ENCODE measurements at places on chromosomes 7 and 10.

DNA sequence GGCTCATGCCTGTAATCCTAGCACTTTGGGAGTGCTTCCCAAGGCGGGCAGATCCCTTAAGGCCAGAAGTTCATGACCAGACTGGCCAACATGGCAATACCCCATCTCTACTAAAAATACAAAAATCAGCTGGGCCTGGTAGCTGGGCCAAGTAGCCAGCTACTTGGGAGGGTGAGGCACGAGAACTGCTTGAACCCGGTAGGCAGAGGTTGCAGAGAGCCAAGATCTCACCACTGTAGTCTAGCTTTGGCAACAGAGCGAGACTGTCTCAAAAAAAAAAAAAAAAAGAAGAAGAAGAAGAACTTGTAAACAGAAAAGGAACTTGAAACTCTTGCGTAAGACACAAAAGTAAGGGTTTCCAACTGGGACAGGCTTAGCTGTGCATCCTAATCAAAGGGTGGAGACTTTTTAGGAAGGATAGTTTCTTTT, 5.6 kb upstream of the IFIT2 start:
- DNase-seq = no peak

- no peak for DNase-seq
These were observed 39.4 kb upstream of the FOXL3 start for GRCh38 chr7:250523-250922.

GRCh38 chr7:81583090-81583489, 186.8 kb downstream of the HGF start:
- DNase-seq = no peak

- no peak for DNase-seq
These were observed 268.9 kb upstream of the SEMA3C start for GRCh38 chr7:81187753-81188152.

DNA sequence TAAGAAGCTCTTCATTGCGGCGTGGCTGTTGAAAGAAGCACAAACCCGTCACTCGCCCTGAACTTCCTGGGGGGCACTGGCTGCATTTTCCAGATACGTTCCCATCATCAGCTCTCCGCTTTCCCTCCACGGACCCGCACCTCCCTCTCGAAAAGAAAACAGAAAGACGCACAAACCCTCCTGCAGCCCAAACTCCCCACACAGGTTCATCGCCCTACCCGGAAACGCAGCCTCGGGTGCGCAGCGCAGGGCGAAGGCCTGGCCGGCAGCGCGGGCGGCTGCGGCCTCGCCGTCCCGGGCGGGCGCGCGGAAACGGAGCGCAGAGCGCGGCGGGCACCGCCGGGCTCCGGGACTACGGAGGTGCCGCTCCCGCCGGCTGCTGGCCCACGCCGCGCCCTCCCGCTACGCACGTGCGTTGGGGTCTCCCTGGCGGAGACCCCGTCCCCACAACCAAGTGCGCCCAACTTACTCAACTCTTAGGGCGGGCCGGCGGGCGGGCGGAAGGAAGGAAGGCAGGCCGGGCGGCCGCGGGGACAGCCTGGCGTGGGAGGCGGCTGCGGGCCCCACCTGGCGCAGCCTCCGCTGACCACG, 822 bp downstream of the ZNF800 start:
- DNase-seq = peak; percentile 49

DNA sequence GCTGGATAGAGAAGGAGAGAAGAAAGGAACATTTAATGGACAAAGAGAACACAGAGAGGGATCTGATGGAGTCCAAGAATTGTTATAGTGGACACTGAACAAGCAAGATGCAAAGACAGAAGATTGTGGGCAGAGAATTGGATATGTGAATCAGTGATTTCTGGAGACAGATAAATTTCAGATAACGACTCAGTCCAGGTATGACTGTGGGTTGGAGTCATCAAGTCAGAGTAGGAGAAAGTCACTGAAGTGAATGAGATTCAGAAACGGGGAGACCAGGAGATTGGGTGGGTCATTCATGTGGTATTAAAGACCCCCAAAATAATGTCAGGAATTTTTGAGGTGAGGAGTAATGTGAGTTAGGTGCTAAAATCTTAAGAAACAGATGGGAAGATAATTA, 23.0 kb downstream of the ASB4 start:
- no peak for DNase-seq

DNA sequence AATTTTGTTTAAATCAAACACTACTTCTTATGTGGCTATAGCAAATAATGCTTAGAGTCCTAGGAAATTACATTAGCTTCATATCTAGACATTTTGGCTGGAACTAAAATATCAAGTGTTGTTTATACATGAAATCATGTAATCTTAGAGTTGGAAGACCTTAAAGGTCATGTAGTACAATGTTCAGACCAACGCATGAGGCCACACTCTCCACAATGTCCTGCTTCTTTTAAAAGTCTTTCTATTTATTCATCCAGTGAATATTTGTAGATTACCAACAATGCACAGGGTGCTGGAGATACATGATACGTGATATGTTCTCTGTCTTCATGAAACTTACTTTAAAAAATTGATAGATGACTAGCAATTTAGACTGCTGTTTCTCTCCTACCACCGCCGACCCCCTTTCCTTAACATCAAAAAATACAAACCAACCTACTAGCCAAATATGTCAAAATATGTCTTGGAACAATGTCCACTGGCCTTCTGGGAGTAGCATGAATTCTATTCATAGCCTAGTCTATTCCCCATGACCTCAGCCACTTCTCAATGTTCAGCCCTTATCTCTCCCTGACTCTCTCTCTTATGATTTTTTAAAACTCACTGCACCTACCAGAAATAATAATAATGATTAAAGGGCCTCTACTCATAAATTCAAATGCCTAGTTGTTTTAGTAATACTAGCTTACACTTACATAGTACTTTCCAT, 59.5 kb upstream of the CAV2 start:
- no peak for DNase-seq

GRCh38 chr10:3213758-3214515, 41.4 kb upstream of the PITRM1 start:
- DNase-seq = peak; percentile 90

GRCh38 chr7:49771427-49772176, 1.8 kb upstream of the VWC2 start:
- no peak for DNase-seq

GRCh38 chr7:100432053-100432452, 2.4 kb downstream of the MEPCE start:
- DNase-seq = no peak

GRCh38 chr7:70616821-70617220, 515.1 kb upstream of the GALNT17 start:
- no peak for DNase-seq

DNA sequence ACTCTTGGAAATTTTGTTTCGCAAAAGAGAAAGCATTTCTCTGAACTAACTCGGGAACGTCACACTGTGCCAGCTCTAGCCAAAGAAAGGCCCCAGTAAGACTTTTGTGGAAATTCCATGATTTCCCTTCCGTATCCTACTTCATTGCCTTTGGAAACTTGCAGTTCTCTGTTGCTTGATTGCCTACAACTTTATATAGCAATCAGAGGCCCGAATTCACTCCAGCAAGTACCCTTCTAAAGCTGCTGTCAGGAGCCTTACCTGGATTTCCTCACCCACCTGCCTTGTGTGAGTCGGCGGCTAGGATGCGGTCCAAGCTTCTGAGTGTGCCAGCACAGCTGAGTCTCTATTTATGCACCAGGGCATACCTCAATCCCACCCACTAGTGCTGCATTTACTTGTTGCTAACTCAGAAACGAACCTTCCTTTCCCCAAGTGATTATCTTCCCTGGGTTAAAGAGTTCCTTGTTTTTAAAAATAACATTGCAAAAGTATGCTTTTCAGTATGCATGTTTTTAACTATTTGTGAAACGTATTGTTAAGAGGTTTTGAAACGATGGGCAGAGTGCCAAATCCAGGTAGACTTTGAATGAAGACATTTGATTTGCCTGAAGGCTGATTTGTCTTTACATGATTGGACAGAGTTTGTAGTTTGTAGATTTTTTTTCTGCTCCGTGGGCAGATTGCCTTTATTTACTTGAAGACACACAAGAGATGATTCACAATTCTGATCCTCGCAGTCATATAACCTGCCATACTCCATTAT, at the start of gene AGR2:
Gene AGR2 (minus strand): TSS at position 326 of the 766 bp plus-strand sequence. CDS start 3,203 bp downstream, outside the sequence.
- DNase-seq = peak; percentile 12

GRCh38 chr7:97818066-97818663, 54.0 kb downstream of the ASNS start:
- no peak for DNase-seq

DNA sequence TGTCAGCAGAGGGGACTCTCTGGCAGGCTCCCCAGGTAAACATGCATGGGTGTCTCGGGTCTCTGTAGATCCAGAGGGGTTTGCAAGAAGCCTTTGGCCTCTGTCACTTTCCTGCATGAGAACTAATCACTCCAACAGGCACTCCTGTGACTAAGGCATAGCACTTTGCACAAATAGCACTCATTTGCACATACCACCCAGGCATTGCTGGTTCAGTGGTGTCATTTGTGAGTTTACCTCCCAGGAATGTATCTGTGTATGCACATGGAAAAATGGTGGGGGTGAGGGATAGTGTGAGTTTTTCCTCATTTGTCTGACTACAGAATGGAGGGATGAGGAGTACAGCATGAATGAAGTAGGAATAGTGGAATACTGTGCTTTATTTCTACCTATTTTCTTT, 39.5 kb downstream of the CNNM1 start:
- DNase-seq = no peak

- no peak for DNase-seq
These were observed 89.0 kb downstream of the JMJD1C start for GRCh38 chr10:63376560-63377304.

- DNase-seq = no peak
These were observed 2.2 kb downstream of the FGFBP3 start for GRCh38 chr10:91907033-91907594.

- DNase-seq = no peak
These were observed 222.0 kb downstream of the PRPF18 start for GRCh38 chr10:13808556-13809391.

DNA sequence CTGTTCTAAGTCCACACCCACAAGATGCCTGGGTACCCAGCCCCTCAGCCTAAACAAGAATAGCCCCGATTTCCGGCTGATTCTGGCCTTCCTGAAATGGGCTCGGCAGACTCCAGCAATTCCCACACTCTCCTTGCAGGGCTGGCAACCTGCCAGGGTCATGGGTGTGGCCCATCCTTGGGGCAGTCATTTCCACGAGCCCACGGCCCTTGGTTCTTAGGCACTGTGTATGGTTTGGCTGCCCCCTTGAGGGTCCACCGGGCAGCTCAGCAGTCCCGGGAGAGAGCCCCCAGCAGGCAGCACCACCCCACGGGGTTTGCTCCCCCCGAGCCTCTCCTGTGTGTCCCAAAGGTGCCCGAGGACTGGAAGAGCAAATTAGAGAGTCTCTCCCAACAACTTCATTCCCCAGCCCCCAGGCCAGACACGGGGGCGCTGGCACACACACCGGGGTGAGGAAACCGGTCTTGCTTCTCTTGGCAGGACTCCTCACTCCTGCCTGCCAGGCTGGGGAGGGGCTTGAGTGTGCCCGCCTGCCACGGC, 142.2 kb downstream of the EMX2 start:
- DNase-seq = peak; percentile 74

- no peak for DNase-seq
These were observed 5.9 kb downstream of the KCNIP2 start for GRCh38 chr10:101837748-101838147.

DNA sequence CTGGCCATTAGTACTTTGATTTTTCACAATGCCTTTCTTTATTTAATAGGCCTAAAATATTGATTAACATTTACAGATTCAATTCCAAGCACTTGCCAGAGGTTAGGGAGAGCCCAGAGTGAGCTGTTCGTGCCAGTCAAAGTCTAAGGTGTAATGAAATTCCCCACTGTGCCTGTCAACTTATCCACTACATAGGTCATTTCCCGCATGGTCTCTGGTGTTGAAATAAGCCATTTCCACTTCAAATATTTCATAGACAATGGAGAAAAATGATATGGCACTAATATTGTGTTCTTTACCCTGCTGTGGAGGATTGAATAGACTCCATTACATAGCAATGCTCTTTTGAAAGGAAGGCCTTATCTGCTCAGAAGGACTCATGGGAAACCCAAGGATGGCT, 978.1 kb upstream of the CELF2 start:
- DNase-seq = no peak

DNA sequence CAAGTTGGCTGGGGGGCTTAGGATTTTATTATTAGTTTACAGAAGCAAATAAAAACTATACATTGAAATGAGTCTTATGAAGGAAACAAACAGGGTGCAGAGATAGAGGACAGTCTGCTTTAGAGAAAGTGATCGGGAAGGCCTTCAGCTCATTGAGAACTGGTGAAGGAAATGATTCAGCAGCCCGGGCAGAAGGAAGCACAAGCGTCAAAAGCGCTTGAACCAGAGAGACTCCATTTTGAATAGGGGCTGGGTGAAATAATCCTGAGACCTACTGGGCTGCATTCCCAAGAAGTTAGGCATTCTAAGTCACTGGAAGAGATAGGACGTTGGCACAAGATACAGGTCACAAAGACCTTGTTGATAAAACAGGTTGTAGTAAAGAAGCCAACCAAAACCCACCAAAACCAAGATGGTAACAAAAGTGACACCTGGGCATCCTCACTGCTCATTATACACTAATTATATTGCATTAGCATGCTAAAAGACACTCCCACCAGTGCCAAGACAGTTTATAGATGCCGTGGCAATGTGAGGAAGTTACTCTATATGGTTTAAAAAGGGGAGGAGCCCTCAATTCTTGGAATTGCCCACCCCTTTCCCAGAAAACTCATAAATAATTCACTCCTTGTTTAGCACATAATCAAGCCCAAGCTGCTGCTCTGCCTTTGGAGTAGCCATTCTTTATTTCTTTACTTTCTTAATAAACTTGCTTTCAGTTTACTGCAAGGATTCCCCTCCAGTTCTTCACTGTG, 83.1 kb upstream of the MPP7 start:
- no peak for DNase-seq

GRCh38 chr10:128150045-128150493, 23.8 kb upstream of the MKI67 start:
- peak; percentile 88 for DNase-seq

DNA sequence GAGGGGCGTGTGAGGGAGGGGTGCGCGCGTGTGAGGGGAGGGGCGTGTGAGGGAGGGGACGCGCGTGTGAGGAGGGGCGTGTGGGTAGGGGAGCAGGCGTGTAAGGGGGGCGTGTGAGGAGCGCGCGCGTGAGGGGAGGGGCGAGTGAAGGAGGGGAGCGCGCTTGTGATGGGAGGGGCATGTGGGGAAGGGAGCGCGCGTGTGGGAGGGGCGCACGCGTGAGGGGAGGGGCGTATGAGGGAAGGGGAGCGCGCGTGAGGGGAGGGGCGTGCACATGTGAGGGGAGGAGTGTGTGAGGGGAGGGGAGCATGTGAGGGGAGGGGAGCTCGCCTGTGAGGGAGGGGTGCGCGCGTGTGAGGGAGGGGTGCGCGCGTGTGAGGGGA, 19.1 kb downstream of the MXI1 start:
- peak; percentile 94 for DNase-seq

DNA sequence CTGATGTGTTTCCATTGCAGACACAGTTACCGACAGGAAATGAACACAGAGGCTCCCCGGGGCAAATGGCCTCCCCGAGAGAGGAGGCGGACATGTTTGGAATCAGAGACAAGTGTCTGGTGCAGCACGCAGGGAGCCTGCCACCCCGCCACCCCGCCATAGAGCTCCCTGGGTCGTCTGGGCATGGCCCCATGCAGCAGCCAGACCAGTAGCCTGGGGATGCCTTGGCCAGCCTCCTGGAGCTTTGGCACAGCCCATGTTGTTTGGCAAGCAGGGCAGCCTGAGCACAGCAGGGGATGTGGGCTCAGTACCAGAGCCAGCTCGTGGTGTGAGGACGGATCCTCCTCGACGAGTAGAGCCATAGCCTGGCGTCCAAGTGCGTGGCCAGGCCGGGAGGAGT, 80.8 kb downstream of the NKX6-2 start:
- no peak for DNase-seq

GRCh38 chr10:88553116-88553752, 29.9 kb downstream of the RNLS start:
- DNase-seq = no peak

- peak; percentile 81 for DNase-seq
These were observed 805 bp downstream of the RASGEF1A start for GRCh38 chr10:43265799-43266721.
